ENCODE measurements at places on chromosomes 1 and 21.

GRCh38 chr1:56106531-56107274 lies 472.7 kb downstream of the PLPP3 start:
- DNase-seq, result no peak

- no peak for DNase-seq
Observed at GRCh38 chr1:67590329-67590728, 94.7 kb upstream of the GADD45A start.

DNA sequence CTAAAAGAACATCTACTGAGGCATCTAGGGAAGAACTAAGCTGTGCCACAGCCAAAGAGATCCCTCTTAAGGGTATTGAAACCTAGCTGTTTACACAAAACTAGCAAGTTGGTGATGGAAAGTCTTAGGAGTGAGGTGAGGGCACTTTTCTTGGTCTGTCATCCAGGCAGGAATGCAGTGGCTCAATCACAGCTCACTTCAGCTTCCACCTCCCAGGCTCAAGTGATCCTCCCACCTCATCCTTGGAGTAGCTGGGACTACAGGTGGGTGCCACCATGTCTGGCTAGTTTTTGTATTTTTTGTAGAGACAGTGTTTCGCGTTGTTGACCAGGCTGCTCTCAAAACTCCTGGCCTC lies 2.4 kb downstream of the PLEKHO1 start:
- DNase-seq, result no peak

GRCh38 chr1:203112475-203112874 lies 15.1 kb upstream of the ADORA1 start:
- no peak for DNase-seq

DNA sequence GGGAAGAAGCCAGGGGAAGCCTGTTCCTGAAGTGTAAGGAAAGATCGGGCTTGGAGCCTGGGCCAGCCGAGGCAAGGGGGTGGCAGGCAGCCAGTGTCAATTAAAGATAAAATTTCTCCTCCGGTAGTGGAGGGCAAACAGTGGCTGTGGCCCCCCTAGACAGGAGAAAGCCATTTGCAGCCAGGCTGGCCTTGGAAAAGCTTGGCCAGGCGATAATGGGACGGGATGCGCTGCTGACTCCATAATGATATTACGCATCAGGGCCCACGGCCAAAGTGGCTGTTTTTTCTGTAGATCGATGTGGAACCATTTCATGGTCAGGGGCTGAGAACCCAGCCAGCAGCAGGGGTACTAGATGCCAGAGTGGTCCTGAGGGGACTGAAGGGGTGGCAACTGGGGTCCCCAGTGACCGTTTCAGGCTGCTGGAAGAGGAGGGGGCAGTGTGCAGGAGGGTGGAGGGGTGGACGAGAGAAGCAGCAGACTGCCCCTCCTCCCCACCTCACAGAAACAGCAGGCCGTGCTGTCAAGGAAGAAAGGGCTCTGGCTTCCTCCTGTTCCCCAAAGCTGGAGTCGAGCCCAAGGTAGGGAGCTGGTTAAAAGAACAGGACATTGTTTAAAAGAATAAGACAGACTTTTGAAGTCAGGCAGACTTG lies 25.2 kb downstream of the KCNC4 start:
- no peak for DNase-seq

GRCh38 chr1:47611992-47612391 lies 174.1 kb downstream of the FOXD2 start:
- DNase-seq, result peak; percentile 39

DNA sequence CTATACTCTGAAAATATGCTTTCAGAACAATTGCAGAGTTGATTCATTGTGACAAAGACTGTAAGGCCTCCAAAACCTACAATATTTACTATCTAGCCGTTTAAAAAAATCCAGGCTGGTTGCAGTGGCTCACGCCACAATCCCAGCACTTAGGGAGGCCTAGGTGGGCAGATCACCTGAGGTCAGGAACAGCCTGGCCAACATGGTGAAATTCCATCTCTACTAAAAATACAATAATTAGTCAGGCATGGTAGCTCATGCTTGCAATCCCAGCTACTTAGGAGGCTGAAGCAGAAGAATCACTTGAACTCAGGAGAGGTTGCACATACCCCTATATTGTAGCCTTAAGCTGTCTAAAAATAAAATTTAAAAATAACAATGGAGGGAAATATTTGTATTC lies 5.3 kb upstream of the TFF2 start:
- no peak for DNase-seq
